ENCODE measurements at places on chromosomes 4 and X.

DNA sequence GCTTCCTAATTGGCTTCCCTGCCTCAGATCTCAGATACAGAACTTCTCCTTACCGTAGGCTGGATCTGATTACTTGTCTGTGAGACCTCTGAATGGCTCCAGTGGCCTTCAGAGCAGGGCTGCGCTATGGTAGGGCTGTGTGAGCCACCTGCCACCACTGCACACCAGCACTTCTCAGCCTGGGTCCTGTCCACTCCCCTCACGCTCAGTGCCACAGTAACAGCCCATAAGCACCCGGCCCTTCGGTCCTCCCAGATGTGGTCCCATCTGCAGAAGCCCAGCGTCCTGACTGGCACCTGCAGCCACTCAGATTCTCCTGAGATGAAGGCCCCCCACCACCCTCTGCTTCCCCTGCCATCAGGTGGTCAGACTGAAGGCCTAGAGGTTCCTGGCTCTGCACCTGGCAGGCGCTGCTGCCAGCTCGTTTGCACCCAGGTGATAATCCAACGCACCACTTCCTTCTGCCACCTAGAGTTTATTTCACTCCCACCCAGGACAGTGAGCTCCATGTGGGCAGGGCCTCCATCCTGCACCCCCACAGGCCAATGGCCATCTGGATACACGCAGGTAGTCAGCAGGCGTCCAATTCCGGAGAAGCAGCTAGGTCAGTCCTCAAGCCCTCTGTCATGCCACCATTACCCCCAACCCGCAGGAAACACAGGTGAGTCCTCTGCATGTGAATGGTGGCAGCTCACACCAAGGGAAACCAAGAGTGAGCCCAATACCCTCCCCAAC is 5.4 kb downstream of the WDR1 start:
- no peak for DNase-seq

DNA sequence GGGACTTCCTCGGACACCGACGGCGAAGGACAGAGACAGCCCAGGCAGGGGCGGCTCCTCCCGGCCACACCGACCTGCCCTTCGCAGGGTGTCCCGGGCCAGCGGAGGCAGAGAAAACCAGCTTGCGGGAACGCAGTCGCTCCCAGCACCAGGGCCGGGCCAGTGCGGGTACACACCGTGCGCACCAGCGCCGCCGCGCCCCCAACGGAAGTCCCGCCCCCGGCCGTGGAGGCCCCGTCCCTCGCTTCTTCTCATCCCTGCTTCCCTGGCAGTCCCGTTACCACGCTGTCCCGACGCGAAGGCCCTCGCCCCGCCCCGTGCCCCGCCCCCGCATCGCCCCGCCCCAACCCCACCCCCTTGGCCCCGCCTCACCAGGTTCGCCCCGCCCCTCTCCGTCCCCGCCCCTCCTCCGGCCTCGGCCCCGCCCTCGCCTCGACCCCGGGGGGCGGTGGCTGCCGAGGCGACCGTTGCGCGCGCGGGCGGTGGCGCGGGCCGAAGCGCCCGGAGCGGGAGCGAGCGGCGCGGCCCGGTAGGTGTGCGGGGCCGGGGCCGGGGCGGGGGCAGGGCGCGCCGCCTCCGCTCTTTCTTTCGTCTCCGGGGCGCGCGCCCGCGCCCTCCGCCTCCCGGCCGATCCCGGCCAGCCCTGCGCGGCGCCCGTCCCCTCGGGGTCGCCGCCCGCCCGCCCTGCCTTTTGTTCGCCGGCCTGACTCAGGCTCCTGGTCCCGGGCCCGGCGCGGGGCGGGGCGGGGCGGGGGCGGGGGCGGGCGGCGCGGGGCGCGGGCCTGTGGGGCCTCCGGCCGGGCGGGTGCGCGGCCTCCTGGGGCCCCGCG is at the start of gene RGS12:
TSS of gene RGS12 (plus strand) at position 451 of the 830 bp plus-strand sequence. CDS start 23,150 bp downstream, outside the sequence.
- DNase-seq, result peak; percentile 97

GRCh38 chrX:38220415-38221390 is at the start of gene SRPX:
Gene SRPX (minus strand): TSS chrX:38220871. CDS start chrX:38220792, 79 bp downstream.
- DNase-seq, result peak; percentile 64

GRCh38 chrX:39563178-39563577 is 534.6 kb downstream of the BCOR start:
- no peak for DNase-seq
